ENCODE measurements at places on chromosomes 2 and 18.
A peak's percentile ranks its signal among the peaks of the same experiment; 100 is the strongest.

DNA sequence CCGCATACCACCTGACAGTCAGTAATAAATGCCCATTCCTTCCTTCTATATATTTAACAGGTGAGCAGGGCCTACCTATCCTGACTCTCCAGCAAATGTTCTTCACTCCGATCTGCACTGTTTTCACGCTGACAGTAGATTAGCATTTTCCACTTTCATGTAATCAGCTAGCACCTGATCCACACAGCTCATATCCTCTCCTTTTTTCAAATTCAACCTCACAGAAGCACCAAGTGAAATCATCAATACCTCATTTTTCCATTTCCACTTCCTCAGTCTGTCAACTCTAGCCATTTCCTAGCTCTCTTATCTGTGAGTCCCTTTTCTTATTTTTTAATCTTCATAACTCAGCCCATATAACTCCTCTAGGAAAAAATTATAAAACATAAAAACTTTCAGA lies 402.8 kb downstream of the ZEB2 start:
- DNase-seq = no peak

DNA sequence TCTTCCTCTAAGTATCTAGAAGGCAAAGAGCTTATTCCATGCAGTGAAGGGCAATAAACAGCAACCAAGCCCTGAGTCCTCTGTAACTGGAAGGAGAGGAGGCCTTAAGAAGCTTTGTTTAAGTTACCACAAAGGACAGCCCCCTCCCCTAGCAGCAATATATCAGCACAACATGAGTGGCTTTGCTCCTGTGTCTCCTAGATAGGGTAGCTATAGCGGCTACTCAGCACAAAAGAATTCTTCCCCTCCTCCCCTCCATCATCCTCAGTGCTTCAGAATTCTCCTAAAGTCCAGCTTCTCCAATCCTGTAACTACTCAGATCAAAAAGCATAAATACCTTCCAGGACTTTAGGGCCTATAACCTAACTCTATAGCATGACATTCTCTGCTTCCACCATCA lies 16.5 kb downstream of the SUMO1 start:
- DNase-seq = no peak

DNA sequence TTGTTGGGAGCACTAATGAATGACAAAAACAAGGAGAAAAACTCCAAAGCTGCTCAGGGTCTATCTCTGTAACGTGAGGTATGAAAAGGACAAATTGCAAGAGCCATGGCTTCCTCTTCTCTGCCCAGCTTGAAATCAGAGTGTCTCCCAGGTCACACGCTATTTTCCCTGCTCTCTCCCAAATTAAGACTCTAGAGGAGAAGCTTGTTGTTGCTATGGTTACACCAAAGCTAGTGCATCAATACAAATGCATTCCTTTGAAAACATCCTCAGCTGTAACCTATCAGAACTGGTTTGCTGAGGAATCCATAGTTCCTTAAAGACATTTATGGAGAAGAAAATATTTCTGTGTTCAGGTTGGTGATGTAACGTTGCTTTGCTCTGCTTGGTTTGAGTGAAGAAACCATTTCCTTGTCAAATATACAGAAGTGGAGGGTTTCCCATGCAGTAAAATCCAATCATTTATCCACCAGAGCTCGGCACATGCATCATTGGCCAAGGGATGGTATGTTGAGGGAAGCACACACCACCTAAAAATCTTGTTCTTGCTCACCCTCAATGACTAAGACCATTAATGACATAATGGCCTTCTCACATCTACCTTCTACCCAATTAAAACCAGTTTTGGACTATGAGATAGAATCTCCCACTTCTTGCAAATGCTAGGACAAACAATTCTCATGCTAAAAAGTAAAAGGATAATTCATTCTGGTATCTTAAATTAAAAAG lies 2135.6 kb upstream of the CELF4 start:
- no peak for DNase-seq

- no peak for DNase-seq
These were observed 98.6 kb upstream of the ZNF397 start for GRCh38 chr18:35142275-35142615.

GRCh38 chr2:238305965-238306671 lies 14.2 kb upstream of the TRAF3IP1 start:
- DNase-seq = no peak

DNA sequence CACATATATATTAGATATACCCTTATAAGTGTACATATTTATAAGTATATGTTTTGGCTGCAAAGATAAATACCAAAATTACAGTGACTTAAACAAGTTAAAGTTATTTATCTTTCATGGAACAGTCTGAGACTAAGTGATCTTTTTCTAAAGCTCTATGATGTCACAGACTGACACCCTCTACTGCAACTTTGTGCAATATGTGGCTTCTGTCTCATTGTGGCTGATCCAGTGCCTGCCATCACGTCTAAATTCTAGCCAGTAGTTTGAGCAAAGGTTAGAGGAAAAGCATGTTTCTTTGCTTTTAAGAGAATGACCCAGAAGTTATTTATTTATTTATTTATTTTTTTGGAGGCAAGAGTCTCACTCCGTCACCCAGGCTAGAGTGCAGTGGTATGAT lies 13.8 kb upstream of the GATA6 start:
- no peak for DNase-seq

DNA sequence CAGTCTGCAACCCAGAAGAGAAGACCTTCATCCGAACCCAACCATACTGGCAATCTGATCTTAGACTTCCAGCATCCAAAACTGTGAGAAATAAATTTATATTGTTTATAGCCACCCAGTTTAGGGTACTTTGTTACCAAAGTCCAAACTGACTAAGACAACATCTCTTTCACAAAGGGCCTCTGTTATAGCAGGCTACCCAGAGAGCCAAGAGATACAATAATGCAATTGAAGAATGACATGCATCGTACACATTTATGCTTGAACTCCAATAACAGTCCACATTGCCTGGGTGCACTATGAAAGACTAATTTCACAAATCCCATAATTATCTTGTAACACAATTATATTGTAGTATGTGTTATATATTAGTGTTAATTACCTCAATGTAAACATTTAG lies 39.1 kb upstream of the ANKRD44 start:
- no peak for DNase-seq

GRCh38 chr2:240210198-240210965 lies 69.9 kb upstream of the OTOS start:
- DNase-seq = no peak

DNA sequence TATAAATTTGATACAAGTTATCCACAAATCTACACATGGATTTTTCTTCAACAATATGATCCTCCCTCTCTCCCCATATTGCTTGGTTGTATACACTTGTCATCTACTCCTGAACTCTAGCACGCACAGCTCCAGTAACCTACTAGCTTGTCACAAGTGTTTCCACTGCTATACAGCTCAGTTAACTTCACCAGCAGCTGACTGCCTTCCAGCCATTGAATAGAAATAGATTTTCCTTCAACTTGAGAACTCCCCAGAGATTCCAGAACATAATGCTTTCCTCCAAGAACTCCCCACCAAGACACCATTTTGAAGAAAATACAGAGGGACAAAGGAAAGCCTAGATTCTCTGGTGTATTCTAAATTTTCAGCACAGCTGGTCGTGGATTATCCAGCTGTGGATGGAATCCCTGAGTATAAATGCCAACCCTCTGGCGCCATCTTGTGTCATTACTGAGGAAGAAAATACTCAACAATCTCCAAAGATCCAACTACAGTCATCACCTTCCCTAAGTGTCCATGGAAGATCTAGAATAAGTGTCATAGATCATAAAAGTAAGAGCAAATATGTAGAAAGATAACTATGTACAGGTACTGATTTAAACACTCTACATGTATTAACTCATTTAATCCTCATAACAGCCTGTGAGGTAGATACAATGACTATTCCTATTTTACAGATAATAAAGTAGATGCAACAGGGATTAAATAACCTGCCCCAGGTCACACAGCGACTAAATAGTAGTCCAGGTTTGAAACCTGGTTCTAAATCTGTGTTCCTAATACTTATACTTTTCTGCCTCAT lies 156.7 kb downstream of the ARHGAP28 start:
- DNase-seq = no peak

DNA sequence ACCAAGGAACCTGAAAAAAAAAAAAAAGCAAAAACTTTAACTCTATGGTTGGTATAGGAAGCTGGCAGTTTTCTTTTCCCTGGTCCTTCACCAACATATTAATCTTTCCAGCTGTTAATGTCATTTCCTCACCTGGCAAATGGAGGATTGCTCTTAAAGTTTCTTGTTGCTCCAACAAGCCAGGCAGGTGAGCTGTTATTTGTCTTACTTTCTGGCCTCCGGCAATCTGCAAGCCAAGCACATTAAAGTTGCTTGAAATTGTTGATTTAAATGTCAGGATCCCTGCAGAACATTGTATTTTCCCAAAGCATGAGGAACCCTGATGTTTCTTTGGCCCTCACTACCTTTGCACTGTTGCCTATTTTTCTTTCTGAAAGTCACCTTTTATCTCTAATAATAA lies 664.9 kb downstream of the METTL4 start:
- peak; percentile 33 for DNase-seq

GRCh38 chr18:49459404-49460171 lies 857 bp downstream of the DYM start:
- no peak for DNase-seq

GRCh38 chr2:220221992-220222391 lies 594.6 kb downstream of the SLC4A3 start:
- no peak for DNase-seq
